Activated CD8-positive, alpha-beta T cell treated with anti-CD3 and anti-CD28 coated beads, Interleukin-2, amount 10 ng/mL, durations not matched to agents 7 days and 5 days (primary cell): ENCODE measurements at places on chromosomes 3 and 15.

- no peak for DNase-seq
Observed at GRCh38 chr3:95351158-95351557, 1288.3 kb downstream of the NSUN3 start.

GRCh38 chr3:133927540-133928066, 31.9 kb upstream of the RAB6B start:
- peak; percentile 70 for DNase-seq

- no peak for DNase-seq
Observed at GRCh38 chr3:169131690-169132464, 531.6 kb downstream of the MECOM start.

DNA sequence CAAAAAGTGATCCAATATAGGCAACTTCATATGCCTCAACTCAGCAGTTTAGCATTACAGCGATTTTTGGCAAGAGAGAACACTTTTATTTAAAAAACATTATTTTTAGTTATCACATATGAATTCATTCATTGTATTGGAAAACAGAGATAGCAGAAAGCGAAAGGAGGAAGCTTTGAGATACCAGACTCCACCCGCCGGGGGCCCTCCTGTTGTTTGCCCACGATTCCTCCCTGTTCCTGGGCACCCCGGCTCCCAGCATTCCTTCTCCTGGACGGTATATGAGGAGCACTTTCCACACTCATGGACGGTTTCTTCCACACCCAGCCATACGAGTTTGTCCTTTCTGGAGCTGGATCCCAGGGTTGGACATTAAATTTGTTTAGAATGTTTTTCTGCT, 18.2 kb downstream of the APBA2 start:
- no peak for DNase-seq

- peak; percentile 24 for DNase-seq
Observed at GRCh38 chr15:22978691-22979237, 1.4 kb downstream of the CYFIP1 start.

- DNase-seq = no peak
Observed at GRCh38 chr3:9685216-9686049, 18.2 kb upstream of the CPNE9 start.

GRCh38 chr3:105210141-105210540, 156.6 kb upstream of the ALCAM start:
- DNase-seq = no peak

DNA sequence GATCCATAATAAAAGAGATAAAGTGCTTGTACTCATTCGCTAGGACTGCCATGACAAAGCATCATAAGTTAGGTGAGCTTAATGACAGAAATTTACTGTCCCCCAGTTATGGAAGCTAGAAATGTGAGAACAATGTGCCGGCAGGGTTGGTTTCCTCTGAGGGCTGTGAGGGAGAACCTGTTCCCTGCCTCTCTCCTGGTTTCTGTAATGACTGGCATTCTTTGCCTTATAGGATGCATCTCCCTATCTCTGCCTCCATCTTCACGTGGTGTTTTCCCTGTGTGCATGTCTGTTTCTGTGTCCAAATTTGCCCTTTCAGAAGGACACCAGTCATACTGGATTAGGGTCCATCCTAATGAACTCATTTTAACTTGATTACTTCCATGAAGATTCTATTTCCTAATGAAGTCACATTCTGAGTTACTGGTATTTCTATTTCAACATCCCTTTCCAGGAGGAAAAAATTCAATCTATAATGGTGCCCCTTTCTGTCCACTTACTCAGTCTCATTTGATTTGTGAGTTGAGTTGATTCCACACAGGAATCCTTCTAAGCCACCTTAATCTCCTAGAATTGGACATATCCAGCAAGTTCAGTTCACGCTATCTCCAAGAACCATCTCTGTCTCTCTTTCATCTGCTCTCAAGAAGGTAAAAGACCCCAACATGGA, 71.2 kb upstream of the LIPC start:
- no peak for DNase-seq

- no peak for DNase-seq
Observed at GRCh38 chr3:162704238-162704637, 1207.6 kb downstream of the OTOL1 start.
